Caco-2 (cell line): ENCODE measurements at places on chromosomes 5 and 9.

GRCh38 chr5:52702877-52703276 lies 84.8 kb upstream of the ITGA1 start:
- no peak for DNase-seq

DNA sequence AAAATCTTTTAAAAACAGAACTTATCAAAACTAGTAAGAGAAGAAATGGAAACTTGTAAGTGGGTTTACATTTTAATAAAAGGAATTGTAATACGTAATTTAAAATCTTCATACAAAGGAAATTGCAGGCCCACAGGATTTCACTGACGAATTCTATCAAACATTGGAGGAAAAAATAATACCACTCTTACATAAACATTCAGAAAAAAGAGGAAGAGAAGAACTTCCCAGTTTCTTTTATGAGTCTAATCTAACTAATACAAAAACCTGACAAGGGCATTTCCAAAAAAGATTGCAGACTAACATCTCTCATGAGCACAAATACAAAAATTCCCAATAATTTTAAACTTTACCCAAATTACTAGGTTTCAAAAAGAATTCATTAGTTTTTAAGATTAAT lies 149.0 kb downstream of the RANBP17 start:
- no peak for DNase-seq

DNA sequence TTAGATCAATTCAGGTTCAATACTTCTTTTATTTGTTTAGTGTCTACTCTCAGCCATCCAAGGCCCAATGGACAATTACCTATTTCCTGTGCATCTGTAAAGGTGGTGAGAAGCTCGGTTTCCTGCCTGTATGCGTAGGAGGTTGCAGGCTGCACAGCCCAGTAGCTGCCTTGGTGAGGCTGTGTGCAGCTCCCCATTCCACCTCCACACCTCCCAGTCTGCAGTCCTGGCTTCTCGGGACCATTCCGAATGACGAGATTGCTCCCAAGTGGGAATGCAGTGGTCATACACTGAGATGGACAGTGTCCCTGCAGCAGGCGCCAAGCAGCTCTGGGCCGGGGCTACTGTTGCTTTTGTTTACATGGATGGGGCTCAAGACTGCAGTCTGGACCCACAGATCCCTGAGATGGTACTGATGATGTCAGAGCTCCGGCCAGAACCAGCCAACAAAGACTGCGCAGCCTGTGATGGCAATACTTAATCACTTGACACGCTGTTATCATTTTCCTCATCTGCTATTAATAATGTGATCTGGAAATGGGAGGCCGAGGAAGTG lies 206.1 kb upstream of the IRX1 start:
- DNase-seq = no peak

- DNase-seq = no peak
Measured at GRCh38 chr9:34984049-34984448, 5.5 kb upstream of the DNAJB5 start.

GRCh38 chr5:61687371-61687770 lies 355.3 kb downstream of the ZSWIM6 start:
- DNase-seq = no peak

DNA sequence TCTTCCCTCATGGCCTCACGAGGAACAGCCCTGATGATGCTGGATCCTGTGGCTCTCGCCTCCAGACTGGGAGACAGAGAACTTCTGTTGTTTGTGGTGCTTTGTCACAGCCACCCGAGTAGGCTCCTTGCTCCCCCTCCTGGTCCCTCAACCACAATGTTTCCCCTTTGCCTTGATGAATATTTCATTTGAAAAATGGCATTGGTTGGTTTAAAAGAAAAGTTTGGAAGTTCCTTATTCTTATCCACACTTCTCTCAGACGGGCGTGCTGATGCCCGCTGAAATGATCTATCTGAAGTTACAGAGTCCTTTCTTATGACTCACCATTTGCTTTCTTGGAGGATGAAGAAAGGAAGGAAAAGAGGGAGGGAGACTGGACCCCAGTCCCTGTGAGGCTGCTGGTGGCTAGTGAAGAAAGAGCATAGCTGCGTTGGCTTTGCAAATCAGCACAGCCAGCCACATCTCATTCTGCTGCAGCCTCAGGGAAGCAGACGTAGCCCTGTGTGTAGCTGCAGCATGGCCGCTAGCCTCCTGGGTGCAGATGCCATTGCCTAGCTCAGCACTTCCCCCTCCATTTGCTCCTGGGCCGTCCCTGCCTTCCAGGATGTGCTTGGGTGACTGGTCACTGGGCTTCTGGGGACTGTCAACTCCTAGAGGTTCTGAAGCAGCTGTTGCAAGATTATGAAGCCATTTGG lies 185.9 kb downstream of the ERCC6L2 start:
- no peak for DNase-seq

GRCh38 chr5:179376701-179377420 lies 31.6 kb upstream of the ADAMTS2 start:
- DNase-seq = peak; percentile 14

- no peak for DNase-seq
Measured at GRCh38 chr5:180424094-180424493, 70.1 kb upstream of the CNOT6 start.

DNA sequence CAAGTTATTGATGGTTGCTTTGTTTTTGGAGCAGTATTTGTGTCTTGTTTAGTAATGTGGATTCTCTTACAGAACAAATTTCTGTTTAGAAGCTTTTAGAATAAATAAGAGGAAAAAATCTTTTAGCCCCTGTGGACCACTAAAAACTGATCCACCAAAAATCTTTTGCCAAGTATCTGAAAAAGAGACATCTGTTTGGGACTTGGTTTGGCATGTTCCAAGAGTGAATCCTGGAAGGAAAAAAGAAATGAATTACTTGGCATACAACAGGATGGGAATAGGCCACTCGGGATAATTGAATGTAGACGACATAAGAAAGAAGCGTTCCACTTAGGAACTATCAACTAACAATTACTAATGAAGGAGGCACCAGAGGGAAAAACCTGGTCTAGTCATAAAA lies 1350.1 kb upstream of the C9orf72 start:
- no peak for DNase-seq

DNA sequence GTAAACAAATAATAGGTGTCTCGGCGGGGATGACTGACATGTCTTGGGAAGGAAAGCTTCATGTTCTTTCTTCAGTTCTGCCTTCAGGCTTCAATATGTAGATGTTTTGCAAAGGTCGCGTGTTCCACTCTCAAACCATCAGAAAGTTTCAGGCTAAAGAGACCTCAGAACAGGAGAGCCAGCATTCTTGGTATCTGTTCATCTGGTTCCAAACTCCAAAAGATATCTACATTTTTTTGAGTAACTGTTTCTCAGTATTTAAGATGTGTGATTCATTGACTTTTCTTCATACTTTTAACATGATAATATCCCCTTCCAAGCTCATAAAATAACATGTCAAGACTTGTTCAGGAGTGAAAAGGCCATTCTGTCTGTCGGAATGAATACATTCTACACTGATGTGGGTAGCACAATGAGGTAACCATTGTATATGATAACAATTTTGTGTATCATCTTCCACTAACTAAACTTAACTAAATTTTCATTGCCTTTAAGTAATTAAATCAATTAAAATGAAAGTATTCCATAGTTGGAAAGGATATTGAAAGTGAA lies 183.6 kb downstream of the CFAP90 start:
- no peak for DNase-seq

DNA sequence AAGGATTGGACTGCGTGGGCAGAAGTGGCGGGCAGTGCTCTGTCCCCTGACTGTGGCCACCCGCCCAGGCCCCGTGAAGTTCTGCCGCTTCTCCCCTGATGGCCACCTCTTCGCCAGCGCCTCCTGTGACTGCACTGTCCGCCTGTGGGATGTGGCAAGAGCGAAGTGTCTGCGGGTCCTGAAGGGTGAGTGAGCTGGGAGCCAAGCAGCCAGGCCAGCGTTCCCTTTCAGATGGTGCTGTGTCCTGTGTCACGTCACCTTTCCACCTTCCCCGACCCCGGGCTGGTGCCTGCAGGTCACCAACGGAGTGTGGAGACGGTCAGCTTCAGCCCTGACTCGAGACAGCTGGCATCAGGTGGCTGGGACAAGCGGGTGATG lies 2.3 kb downstream of the WDR38 start:
- DNase-seq = no peak

DNA sequence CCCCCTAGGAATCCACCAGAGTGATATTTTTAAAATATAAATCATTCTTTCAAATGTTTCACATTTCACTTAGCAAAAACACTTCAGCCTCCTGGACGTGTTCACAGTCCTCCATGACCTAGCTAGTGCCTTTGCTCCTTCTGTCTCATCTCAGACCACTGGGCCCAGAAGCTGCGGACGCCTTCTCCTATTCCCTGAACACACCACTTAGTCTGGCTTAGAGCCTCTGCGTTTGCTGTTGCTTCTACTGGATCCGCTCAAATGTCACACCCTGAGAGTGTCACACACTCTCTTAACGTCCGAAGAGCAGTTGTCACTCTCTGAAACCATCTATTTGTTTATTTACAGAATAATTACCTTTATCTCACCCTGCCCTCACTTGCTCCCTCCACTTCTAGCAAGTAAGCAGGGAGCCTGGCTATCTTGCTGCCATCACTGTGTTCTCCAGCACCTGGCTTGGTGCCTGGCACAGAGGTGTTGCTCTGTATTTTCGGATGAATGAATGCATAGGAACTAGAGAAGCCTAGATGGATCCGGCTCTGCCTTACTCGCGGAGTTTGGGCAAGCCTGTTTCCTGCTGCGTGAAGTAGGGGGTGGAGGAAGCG lies 1.2 kb upstream of the GRK6 start:
- DNase-seq = no peak
